ENCODE measurements at places on chromosomes 12 and 14.

- DNase-seq: peak; percentile 10
Measured at GRCh38 chr12:30847259-30847658, 79.3 kb upstream of the TSPAN11 start.

DNA sequence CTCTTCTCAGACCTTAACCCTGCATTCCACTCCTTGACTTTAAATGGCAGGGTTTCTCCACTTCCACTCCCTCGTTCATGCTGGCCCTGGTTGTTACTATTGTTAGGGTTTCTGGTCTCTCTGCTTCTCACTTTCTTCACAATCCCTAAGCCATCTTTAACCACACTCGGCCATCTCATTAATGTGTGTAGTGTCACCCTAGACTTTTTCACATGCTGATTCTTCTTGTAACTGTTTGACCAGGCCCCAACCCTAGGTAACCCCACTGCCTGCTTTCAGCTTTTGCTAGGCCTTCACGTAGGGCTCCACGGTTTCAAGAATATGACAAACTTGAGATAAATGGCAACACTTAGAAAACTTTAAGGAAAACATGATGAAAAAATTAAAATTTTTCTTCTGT, 195.1 kb downstream of the IPO8 start:
- DNase-seq: no peak

DNA sequence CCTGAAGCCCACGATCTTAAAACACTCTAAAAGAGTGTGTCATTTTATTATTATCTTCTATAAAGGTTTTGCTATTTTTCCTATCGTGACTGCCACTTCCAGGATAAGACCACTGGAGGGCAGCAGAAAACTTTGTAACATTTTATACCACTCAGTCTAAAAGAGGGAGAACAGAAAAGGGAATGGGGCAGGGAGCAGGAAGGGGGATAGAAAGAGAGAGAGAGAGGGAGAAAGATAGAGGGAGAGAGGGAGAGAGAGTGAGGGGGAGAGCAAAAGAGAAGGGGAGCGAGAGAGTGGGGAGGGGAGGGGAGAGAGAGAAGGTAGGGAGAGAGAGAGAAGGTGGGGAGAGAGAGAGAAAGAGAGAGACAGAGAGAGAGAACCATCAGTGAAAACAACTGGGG, 2.0 kb upstream of the ART4 start:
- peak; percentile 32 for DNase-seq

DNA sequence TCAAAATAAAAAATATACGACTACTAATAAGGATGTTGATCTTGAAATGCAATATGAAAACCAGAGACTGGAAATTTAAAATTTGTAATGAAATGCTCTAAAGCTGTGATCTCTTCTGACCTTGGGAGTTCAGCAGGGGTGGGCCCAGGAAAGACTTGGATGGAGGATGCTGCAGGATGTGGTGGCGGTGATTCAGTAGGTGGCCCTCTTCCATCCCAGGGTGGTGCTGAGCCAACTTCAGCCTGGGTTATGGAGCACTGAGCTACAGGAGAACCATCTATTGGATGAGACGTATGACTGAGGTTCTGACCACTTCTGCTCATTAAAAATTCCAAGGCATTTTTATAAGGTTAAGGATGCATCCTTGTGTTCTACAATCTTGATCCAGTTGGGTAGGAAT, 6.9 kb upstream of the PDE3A start:
- no peak for DNase-seq

DNA sequence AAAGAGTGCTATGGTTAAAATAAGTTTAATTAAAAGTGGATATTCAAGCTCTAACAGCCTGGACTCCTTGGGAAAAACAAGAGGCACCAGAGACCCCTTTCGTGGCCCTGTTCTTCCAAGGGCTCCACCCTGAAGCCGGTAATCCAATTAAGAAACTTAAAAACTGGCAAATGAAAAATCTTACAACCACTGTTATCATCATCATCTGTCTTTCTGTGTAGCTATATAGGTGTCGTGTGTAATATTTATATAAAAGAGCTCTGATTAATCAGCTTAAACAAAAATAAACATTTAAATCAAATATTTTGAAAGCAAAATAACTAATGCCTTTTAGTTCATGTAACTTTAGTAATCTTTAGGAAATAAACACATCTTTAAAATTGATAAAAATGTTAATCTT, 4.5 kb downstream of the ATF1 start:
- no peak for DNase-seq

- DNase-seq: no peak
Measured at GRCh38 chr12:57296291-57296690, 45.3 kb upstream of the STAC3 start.

GRCh38 chr12:10554756-10555481, 49.2 kb downstream of the EIF2S3B start:
- DNase-seq: no peak

DNA sequence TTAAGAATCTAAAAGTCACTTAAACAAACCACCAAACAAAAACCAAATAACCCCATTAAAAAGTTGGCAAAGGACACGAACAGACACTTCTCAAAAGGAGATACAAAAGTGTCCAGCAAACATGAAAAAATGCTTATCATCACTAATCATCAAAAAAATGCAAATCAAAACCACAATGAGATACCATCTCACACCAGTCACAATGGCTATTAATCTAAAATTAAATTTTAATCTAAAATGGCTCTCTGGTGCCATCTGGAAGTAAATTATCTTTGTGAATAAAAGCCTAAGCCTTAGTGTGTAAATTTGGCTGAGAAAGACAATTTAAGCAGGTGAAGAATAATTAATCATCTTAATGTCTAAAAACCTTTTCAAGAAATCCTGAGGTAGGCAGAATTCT, 204.5 kb upstream of the PPFIA2 start:
- no peak for DNase-seq

DNA sequence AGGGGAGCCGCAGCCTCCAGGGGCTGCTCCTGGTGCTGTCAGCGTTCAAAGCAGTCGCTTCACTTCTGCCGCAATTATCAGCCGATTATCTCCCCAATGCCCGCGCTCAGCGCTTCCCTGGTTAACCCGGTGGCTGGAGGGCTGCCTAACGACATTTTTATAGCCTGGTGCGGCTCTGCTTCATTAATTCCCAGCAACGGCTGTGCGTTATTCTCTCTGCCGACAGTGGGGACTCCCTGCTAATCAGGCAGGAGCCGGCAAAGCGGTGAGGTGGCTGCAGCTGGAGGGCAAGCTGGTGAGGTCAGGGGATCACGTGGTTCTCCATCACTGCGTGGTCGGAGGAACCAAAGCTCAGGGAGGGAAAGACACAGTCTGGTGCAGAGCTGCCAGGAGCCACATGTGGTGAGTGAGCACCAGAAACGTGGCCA, 62.9 kb downstream of the GLRX5 start:
- DNase-seq: no peak

GRCh38 chr12:58026897-58027891, 85.8 kb downstream of the ATP23 start:
- DNase-seq: no peak

- DNase-seq: no peak
Measured at GRCh38 chr12:106245767-106246166, 2.1 kb downstream of the CKAP4 start.

GRCh38 chr12:85527192-85527591, 247.2 kb downstream of the ALX1 start:
- DNase-seq: no peak

DNA sequence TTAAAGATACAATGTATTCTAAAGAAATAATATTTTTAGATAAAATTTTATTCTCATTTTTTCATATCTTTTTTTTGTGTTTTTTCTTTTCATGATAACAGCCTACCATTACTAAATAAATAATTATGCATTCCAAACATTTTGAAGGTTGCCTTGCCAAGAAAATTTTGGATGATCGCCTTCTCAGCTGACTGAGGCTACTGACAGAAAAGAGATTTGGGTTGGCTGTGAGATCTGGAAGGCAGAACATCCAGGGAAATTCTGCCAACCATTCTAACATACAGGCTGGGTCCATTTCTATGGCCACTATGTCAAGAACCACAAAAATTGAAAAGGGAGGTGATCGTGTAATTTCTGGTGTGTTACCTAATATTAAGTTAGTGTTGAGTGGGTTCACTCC, 48.1 kb downstream of the GALNT8 start:
- no peak for DNase-seq

- DNase-seq: no peak
Measured at GRCh38 chr14:61730756-61731373, 31.4 kb upstream of the SNAPC1 start.

DNA sequence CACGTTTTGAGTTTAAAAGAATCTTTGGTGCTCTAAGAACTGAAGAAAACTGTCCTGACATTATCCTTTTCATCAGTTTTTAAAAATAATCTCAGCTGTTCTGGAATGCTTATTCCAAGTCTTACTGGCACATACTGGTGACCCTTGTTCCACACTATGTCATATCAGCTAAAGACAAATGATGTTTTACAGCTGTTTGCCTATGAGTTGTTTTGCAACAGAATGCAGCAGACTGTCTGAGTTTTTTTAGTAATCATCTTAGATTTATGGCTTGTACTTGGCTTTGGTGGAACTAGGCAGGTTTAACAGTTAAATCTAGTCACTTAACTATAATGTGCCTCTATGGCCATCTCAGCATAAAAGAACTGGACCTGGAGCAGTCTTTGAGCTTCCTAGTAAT, 91.6 kb upstream of the GRIN2B start:
- DNase-seq: no peak

DNA sequence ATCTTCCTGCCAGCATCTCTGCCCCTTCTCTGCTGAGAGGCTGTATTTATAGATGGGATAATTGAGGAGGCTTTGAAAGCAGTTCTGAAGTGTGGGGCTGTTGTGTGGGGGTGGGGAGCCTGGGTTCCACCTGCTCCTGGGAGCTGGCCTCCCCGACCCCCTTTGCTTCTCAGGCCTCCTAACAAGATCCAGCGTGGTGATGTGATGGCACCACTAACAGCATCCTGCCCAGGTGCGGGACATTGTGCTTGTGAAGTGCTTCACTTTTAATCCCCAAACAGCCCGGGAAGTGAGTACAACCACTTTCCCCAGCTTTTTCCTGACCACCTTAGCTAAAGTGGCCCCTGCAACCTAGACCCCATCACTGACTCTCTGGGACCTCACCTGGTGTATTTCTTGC, 95.1 kb upstream of the NRXN3 start:
- DNase-seq: no peak

GRCh38 chr12:27999970-28000369, 27.4 kb upstream of the PTHLH start:
- DNase-seq: no peak

- DNase-seq: no peak
Measured at GRCh38 chr12:5924342-5924741, 20.7 kb downstream of the ANO2 start.

GRCh38 chr12:124771462-124772288, 92.0 kb downstream of the SCARB1 start:
- peak; percentile 75 for DNase-seq

GRCh38 chr12:131910302-131911027, 16.0 kb downstream of the ULK1 start:
- DNase-seq: no peak
